ENCODE measurements at places on chromosomes 5 and 9.

DNA sequence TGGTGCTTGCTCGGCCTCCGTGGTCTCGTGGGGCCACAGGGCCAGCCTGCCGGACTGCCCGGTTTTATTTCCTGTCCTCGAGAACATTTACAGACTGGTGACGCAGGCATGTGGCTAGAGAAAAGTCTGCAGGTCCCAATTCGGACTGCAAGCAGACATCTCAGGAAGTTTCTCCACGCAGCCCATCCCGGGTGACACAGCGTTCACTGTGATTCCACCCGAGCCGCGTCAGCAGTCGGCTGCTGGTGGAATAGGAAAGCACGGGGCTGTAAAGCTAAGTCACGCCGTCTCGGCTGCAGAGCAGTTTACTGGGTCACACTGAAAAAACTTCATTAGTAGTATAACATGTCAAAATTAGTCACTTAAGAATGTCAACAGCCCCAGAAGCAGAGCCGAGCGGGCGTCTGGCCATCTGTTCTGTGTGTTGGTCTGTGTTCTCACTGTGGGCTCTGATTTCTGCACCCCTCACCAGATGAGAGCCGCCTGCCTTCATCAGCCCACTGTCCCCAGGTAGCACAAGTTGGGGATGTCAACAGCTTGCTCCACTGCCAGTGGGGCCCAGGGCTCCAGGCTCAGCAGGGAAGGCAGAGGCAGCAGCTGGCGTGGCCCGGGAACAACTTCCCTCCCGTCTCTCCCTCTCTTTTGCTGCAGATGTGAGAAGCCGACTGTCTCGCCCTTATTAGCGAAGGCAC is 363.7 kb downstream of the IRX2 start:
- no peak for DNase-seq

DNA sequence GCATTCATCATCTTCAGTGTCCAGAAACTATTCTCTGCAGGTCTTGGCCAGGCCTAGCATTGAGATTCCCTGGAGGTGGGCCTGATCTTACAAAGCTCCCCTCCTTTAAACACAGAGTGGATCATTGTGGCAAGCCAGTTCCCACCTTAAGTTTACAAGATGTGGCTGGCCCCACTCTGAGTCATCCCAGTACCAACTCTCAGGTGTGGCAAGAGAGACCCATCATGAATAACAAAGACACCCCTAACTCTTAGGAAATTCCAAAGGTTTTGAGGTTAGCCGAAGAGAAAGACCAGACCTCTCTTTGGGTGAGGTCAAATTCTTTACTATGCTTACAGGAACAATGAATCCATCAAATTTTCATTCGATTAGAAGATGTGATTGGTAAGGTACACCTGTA is 78.2 kb downstream of the RFK start:
- no peak for DNase-seq

- no peak for DNase-seq
These were observed 22.8 kb upstream of the RGMB start for GRCh38 chr5:98750693-98751092.

- no peak for DNase-seq
These were observed 9.1 kb upstream of the DNAJC25 start for GRCh38 chr9:111621895-111622480.

GRCh38 chr9:124718928-124719327 is 52.2 kb downstream of the NR6A1 start:
- no peak for DNase-seq

GRCh38 chr5:179195561-179196404 is 135.6 kb downstream of the ZNF354C start:
- DNase-seq, result no peak
